ENCODE measurements at places on chromosomes 12 and 14.

DNA sequence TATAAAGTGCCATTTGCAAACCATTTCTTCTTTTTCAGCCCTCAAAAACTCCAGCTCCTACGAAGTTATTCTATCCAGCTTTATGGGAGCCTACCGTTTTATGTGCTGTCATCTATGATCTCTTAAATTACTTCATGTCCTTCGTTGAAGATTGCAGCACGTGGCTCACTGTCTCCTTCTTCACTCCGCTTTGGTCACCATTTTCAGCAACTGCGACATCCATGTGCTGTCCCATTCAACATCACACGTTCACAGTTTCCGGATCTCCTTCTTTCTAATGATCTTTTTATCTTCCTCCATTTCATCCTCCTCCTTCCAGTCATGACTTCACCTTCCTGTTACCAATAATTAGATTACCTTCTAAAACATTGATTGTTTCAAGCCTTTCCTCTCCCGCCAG is 143.3 kb upstream of the KRAS start:
- DNase-seq: no peak

DNA sequence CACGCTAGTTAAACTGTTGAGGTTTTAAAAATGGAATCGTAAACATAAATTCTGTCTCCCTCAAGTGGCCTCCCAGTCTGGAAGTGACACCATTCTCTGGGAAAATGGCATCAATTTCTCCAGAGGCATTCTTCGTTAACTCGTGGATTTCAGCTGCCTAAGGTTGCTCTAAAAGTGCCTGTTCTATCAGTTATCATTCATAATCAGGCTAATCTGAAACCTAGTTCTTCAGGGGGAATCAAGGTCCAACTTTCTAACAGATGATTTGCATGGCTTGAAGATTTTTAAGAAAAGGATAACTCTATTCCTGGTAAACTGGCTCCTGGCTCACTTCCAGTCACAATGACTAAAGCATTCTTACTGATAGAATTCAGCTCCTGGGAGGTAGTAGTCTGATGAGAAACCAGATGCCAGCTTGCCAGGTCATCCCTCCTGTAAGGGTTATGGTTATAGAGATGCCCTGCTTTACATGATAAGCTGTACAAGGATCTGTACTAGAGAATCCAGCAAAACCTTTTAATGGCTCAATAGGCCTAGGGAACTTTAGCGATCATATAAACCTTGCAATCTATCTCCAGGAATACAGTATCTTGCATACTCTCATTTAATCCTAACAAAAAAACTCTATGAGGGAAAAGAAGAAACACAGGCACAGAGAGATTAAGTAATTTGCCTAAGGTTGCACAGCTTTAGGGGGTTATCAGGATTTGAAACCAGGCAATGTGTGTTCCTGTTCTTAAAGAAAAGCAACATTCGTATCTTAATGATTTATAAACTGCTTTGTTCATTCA is 1.5 kb downstream of the L3HYPDH start:
- DNase-seq: no peak

DNA sequence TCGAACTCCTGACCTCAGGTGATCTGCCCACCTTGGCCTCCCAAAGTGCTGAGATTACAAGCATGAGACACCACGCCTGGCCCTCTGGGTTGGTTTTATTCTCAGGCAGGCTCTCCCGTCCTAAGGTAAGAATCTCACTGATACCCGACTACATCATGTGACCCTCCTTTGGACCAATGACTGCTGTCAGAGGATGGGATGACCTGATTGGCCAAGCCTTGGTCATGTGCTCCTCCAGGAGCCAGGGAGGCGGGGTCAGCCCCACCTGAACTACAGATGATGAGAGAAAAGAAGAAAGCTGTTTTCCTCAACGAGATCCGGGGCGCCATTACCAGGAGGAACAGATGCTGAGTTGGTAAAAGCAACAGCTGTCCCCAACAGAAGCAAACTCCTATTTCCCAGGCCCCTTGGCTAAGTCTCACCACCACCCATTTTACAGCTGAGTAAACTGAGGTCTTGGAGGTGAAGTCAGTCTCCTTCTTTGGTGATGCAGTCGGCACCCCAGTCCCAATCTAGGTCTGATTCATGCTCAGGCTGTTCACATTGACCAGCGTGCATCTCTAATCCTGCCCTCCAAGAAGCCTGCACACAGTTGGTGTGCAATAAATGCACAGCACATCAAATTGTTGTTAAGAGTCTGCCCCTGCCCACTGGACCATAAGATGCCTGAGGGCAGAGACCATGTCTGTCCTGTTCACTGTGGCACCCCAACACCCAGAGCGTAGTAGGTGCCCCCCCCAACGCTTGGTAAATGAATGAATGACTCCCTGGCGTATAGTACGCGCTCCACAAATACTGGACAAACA is 118.8 kb downstream of the SCARB1 start:
- DNase-seq: no peak

DNA sequence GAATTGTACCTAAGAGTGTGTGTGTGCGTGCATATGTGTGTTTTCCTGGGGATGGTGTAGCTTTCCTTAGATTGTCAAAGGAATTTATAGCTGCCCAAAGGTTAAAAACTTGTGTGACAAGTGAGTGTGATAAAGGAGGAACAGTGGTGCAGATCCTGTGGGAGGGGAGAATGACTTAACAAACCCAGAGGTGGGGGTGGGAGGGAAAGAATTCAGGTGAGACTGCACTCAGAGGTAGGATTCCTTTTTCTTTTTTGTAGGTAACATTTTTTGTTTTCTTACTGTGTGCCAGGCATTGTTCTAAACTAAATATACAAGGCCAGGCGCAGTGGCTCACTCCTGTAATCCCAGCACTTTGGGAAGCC is 45.3 kb upstream of the SINHCAF start:
- no peak for DNase-seq

DNA sequence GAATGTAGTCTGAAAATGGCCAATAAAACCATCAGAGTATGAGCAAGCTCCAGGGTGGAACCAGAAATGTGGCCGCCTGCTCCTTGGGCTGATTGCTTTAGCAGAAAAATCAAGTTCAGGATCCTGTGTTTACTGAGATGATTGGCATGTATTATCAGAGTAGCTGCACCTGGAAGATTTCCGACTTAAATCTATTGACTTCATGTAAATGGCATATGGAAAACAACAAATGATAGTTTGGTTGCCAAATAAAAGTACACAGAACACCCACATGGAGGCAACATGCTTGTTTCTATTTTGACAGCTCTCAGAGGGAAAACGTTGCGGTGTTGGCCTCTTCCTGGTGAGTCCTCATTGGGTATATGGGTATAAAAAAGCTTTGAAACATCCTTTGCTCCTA is 31.3 kb downstream of the SOCS2 start:
- DNase-seq: no peak

GRCh38 chr12:76032043-76032981 is 736 bp upstream of the PHLDA1 start:
- peak; percentile 79 for DNase-seq

- DNase-seq: no peak
Measured at GRCh38 chr12:72510772-72511171, 238.6 kb downstream of the TRHDE start.

DNA sequence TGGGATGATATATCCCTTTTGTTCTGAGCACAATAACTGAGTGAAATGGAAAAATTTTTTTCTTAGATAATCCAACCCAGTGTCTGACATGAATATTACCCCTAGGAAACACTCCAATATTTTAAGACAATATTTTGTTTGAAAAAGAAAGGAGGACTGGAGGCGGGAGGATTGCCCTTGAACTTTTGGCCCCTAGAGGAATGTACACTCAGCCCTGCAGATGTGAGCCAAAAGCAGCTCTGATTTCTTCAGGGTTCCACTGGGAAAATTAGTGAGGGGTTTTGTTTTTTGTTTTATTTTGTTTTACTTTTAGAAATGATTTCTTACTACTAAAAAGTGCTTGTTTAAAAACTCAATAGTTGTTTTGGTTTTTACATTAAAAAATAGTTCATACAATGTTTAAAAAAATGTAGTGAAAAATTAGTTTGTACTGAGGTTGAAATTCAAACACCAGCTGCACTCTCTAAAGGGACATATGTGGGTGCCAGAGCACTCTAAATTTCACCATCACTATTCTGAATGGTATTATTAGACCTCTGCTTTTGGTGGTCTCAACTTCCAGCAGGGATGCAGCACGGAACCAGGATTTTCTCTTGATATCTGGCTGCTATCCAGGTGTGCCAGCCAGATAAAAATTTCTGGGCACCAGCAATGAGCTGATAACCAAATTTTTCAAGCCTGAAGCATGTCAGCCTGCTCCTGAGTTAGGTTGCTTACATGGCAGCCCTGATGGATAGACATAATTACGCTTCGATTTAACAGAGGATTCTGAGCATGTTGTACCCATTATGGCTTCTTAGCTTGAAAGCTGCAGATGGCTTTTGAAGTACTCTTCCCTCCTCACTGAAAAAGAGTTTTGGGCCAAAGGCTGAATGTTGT is 141.9 kb downstream of the ANO6 start:
- no peak for DNase-seq

- no peak for DNase-seq
Measured at GRCh38 chr12:47940773-47941474, 22.5 kb upstream of the TMEM106C start.

DNA sequence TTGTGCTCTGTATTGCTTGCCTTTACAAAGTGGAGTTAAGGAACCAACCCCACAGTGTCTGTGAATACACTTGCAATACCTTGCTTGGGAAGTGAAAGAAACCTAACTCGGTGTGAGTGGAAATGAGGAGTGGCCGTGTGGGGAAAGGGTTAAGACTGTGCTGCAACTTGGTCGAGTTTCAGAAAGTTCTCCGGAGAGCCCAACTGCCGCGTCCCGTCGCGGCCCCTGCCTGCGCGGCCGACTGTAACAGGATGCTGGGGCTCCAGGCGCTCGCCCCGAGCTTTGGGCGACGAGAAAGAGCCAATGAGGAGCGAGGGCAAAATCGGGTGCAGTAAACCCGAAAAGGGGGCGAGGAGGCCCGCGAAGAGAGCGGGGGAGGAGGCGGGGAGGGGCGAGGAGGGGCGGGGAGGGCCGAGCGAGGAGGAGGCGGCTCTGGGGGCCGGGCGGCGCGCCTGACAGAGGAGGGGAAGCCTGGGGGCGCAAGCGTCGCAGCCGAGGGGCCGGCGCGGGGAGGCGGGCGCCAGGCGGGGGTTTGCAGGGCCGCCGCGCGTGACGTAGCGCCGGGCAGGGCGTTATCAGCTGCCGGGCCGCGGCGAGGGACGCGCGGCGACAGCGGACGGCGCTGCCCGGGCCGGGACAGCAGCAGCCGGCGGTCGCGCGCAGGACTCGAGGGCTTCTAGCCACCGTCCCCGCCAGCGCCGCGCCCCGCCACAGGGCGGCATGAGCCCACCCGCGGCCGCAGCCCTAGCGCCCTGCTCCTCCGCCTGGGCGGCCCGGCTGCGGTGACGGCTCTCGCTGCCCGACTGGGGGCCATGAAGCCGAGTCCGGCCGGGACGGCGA is at the start of gene DACT1:
Gene DACT1 (plus strand): TSS at position 572 of the 840 bp plus-strand sequence. CDS start 241 bp downstream, at position 813.
- peak; percentile 30 for DNase-seq

DNA sequence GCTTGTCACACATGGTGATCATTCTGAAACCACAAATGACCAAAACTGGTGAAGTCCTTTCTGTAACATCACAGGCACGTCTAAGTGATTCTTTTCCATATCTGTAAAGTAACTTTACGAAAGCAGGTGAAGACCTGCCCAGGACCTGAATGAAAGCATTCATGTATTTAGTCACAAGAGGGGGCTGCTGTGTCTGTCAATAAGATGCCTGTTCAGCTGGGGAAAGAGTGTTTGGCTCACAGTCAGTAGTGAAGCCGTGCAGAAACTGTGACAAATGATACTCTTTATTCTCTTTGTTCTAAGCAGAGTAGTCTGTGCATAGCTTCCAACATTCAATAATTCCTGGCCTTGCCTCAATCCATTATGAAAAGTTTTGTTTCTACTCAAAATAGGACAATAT is 373.5 kb upstream of the OR4E1 start:
- DNase-seq: no peak

DNA sequence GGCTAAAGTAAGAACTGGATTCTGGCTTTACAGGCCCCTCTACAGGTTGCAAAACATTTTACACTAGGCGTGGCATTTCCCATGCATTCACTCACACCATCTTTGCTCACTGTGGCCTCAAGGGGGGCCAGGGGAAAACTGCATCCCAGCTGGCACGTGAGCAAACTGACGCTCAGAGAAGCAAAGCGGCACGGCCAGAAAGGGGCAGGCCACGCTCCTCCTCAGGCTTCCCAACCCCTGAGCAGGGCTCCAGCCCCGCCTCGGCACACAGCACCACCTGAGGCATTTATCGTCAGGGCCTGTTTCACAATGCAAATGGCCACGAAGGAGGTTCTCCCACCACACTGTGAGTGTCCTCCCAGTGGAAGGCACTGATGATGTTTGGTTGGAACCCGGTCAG is 90.8 kb downstream of the BCL11B start:
- no peak for DNase-seq

DNA sequence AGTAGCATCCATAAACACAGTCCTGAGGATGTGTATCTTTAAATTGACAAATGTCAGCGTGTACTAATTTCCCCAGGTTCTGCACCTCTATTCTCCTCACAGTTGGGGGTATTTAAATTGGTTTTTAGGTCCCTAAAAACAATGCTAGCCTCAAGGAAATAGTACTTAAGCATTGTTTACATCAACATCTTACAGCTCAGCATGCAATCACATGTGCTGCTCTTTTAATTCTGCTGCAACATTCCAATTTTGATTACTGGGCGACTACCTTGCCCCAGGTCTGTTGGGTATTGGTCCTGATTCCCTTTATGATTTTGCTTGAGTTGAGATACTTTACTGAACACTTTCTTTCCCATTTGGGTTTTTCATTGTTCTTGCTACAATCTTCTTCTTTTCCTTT is 616.6 kb downstream of the CCER1 start:
- no peak for DNase-seq

DNA sequence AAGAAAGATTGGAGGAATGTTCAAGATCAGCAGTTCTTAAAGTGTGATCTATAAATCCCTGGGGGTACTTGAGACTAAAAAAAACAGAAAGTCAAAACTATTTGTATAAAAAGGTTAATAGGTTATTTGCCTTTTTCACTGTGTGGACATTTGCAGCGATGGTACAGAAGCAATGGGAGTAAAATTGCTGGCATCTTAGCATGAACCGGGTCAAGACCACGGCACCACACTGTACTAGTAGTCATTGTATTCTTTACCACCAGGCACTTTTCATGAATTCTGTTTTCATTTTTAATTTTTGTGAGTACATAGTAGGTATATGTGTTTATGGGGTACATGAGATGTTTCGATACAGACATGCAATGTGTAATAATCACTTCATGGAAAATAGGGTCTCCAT is 126.2 kb downstream of the IPO8 start:
- no peak for DNase-seq

DNA sequence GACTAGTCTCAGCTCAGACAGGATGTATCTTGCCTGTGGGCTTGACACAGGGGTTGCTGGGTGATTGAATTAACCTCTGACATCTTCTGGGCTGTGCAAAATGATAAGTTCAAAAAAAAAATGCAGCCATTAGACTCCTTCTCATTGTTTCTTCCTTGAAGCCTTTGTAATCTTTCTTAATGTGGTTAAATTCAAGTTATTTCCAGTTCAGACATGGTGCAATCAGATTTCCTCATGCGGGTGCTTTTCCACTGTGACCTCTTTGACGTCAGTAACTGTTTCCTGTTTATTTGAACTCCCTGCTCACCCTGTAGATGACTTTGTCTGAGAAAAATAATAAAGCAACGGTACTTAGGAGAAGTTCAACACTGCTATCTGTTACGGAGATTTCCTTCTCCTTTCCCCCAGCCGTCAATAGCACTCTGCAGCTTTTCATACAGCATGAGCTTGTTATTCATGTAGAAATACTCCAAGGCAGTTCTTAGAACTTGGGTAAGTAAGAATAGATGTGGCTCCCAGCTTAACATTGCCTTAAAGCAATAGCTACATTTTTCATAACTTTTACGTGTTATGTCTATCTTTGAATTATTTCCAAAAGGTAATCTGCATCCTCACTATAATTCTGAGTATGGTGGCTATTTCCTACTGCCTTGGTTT is 155.5 kb downstream of the PRKCH start:
- no peak for DNase-seq

Measured in substantia nigra (tissue), 51 donors.